ENCODE measurements at places on chromosomes 16 and 17.
A peak's percentile ranks its signal among the peaks of the same experiment; 100 is the strongest.

GRCh38 chr16:11893571-11893970 is 22.2 kb downstream of the GSPT1 start:
- no peak for DNase-seq

DNA sequence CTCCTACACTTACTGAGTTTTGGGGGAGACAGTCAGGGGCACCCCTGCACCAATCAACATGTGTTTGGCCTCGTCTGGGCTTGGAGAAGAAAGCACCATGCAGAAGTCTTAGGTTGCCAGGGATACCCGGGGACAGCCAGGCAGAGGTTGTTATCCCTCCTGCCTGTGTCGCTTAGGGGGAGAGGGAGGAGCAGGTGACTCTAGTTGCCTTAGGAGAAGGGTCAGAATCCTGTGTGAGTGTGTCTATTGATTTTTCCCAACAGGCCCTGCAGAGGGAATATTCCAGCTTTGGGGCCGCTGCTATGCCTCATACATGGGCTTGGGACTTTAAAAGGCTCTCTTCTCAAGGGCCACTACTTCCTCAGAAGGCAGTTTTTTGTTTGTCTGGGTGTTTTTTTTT is 89.1 kb downstream of the RGS9 start:
- no peak for DNase-seq

DNA sequence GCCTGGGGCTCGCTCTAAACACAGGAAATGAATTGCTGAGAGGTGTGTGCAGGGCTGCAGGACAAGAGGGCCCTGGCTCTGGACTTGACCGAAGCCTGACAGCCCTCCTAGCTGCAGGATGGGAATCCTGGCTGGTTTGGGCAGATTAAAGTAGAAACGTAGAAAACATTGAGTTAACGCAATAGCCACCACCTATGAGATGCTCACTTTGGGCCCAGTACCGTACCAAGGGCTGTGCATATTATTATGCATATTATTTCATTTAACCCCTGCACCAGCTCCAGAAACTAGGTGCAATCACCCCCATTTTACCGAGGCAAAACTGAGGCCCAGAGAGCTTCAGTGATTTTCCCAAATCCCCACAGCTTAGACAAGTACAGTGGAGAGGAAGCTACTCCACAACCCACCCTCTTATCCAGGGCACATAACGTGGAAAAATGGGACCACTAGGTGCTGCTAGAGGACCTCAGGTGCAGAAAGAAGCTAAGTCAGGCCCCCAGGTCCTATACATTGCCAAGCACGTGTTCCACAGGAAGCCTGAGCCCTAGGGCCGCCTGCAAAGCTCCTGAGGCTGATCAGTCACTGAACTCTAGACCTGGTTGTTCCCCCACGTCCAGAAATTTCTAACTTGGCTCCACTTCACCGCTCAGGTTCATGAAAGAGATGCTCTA is 79.2 kb downstream of the MYH11 start:
- DNase-seq, result no peak

DNA sequence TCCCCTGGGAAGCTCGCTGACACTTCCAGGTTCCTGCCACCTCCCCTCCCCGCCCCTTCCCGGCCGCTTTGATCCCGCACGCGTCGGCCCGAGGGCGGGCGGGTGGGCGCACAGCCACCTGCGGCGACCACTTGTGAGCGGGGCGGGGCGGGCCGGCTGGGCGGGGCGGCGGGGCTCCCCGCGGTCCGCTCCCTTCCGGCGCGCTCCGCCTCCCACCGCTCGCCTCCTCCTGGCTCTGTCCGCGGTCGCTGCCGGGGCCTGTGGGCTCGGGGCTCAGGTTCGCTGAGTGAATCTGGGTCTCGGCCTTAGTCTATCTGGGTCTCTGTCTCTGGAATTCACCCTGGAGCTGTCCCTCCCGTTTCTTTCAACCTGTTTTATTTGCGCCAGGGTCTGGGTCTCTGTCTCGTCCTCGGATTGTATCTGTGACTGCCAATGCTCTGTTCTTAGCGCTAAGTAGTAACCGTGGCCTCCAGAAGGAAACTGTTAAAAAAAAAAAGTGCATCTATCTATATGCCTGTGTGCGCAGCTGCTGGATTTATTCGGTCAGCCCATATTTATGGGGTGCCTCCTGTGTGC is 2.7 kb upstream of the HES7 start:
- no peak for DNase-seq

DNA sequence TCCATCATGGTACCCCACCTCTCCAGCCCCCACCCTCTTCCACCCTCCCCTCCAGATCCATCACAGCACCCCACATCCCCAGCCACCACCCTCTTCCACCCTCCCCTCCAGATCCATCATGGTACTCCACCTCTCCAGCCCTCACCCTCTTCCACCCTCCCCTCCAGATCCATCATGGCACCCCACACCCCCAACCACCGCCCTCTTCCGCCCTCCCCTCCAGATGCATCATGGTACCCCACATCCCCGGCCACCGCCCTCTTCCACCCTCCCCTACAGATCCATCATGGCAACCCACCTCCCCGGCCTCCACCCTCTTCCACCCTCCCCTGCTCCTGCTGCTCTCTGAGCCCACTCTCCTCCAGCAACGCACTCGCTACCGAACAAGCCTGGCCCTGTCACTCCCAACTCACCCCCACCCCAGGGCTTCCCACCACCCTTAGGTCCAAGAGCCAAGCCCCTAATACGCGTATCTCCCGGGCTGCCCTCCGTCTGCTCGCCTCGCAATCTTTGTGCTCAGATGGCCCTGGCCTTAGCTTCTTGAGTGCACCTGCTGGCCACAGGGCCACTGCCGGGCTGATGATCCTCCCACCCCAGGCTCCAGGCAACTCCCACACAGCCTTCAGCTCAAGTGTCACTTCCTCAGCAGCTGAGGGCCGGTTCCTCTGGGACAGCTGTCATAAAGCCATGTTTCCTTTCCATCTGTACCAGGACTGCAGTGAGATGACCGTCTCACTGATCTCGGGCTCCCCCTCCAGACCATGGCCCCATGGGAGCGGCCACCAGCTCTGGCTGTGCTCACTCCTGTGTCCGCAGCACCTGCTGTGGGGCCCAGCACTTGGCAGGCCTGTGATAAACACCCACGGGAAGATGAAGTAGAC is 25.5 kb downstream of the KDM8 start:
- DNase-seq, result no peak

DNA sequence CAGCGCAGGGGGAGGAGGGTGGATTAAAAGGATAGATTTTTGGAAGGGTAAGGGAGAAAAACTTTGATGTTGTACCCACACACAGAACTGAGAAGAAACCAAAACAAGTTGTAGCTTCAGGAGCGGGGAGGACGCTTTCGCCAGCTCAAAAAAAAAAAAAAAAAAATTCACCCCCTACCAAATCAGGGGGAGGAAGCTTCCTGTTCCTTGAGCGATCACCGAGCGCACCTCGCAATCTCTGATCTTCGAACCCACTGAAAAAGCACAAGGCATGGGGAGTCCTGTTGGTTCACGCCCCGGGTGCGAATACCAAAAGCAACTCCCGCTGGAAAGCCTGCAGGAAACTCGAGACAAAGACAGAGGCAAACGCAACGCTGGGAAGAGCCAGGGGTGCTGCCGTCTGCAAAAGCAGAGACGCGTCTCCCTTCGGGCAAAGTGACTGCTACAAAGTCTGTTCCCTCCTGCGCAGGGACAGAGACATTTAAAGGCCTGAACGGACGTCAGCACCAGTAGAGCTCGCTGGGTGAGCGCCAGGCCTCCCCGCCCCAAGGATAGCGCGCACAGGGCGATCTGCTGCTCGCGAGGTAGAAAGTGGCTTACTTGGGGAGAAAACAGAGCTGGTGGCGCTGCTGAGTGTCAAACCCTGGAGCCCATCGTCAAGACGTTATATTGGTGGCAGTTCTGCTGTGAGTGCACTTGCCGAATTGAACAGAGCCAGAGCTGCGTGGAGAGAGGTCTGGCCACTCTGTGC is 190.4 kb downstream of the USP22 start:
- no peak for DNase-seq

DNA sequence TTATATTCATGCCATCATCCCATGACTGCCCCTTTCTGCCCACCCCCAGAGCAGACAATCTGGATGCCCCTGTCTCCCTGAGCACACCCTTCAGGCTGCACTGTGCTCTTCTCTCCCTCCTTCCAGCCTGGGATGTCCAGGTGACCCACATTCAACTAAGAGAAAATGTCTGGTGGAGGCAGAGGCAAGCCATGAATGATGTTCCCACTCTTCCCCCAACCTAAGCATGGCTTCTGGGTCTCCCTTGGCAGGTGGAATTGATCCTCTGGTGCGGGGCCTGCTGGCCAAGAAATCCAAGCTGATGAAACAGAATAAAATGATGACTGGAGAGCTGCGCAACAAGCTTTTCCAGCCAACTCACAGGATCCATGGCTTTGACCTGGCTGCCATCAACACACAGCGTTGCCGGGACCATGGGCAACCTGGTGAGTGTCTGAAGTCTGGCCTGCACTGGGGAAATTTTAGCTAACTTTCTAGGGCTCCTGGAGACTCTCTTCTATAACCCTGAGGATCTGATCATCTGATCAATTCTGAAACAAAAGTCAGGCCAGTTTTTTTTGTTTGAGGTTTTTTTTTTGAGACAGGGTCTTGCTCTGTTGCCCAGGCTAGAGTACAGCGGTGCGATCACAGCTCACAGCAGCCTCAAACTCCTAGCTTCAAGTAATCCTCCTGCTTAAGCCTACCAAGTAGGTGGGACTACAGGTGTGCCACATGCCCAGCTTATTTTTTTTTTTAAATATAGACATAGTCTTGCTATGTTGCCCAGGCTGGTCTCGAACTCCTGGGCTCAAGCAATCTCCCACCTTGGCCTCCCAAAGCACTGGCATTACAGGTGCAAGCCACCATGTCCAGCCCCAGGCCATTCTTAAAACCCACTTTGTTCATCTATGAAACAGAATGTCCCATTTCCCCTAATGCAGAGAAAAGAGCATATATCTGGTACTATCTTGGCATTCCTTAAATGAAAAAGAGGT is 14.5 kb downstream of the MPO start:
- DNase-seq, result no peak

- DNase-seq, result peak; percentile 72
Measured at GRCh38 chr17:82674656-82675475, 23.6 kb downstream of the RAB40B start.

DNA sequence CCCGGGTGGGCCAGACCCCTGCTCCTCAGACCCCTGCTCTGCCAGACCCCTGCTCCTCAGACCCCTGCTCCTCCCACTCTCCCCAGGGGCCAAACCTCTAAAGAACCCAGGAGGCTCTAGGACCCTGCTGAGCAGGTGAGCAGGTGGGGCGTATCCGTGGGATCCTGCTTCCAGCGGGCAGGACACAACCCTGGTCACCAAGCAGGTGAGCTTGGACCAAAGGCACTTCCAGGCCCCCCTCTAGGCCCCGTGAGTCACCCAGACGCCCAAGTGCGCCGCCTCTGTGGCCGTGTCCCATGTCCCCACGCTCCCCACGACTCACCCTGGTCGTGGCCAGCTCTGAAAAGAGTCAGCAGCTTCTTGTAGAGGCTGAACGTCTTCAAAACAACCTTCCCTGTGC is 5.0 kb downstream of the CYBC1 start:
- no peak for DNase-seq

DNA sequence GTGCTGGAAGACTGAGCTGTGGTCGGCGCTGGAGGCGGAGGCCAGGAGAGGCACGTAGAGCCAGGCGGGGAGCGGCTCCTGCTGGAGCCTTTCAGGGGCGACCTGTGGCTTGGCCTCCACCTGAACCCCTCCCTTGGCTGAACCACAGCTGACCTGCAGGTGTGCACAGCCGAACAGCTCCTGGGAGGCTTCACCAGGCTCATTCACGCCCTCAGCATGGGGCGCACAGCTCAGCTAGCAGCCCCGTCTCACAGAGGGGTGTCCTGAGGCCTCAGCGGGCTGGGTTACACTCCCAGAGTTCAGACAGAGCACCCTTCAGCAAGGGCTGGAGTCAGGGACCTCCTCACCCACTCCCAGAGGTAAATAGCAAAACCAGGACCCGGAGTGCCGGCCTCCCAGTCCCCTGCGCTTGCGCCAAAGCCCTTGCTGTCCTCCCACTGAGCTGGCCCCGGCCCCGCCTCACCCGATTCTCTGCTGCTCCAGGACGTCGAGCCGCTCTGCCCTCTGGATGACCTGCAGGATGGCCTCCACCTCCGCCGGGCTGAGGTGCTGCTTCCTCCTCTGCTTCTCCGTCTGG is 31.7 kb downstream of the RPH3AL start:
- DNase-seq, result no peak

DNA sequence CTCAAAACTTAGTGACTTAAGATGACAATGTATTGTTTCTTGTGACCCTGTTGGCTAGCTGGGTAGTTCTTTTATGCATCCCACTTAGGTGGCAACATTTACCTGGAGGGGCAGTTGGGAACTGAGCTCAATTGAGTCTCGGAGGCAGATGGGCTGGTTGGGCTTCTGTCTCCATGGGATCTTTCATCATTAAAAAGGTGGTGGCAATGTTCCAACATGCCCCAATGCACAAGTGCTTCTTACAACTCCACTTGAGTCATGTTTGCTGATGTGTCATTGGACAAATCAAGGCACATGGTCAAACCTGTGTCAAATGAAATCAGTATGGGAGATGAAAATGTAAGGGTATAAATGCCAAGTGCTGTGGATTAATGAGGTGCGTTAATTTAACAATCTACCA is 11.7 kb upstream of the HS3ST3B1 start:
- DNase-seq, result no peak

GRCh38 chr17:72530454-72530853 is 409.6 kb downstream of the SOX9 start:
- no peak for DNase-seq

DNA sequence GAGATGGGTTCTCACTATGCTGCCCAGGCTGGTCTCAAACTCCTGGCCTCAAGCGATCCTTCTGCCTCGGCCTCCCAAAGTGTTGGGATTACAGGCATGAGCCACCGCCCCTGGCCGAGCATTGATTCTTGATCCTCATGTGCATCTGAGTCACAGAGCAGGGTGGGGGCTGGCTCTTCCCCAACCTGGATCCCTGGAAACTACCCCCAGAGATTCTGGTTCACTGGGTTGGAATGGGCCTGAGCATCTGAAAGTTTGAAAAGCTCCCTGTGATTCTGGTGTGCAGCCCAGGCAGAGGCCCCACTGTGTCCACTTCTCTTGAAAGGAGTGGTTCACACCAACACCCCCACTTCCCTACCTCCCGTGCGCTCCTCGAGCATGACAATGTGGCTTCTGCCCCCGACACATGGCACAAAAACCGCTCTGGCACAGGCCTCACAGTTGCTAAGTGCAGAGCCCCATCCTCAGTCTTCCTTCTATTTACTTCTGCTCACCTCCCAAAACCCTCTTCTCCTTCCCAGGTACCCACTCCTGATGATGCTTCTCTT is 4.6 kb downstream of the QPRT start:
- DNase-seq, result no peak

DNA sequence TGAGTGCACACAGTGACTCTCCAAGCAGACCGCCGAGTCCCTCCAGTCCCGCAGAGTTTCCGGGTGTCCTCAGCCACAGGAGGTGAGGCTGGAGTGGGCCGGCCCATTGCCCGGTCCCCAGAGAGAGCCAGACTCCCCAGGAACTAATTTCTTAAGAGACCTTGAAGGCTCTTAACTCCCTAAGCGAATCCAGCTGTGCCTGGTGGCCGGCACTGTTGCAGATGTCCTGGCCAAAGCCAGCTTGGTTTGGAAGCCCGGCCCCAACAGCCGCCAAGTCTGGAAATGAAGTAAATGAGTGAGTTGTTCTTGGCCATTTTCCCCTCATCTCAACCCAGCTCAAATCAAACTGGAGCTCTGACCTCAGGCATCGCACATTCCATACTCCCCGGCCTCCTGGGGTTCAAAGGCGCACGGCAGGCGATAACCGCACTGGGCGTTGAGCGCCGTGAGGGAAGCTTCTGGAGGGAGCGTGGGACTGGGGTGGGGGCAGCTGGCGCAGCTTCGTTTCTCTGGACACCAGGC is 42.0 kb downstream of the CMIP start:
- no peak for DNase-seq

GRCh38 chr17:69477903-69478266 is 63.4 kb downstream of the MAP2K6 start:
- DNase-seq, result no peak
